ENCODE measurements at places on chromosomes 2 and 18. TPM values are rescaled to one million over a fixed set of nuclear protein-coding genes. Genes with fewer than 3 reads are reported as not detected.

The CREB1 gene
- 99.1 TPM for total RNA-seq

The MTX2 gene
- 12.2 TPM for total RNA-seq

The BCL2L11 gene
- 11.4 TPM for total RNA-seq

The TMEFF2 gene
- total RNA-seq, result not detected

The RESP18 gene
- total RNA-seq, result not detected

The SP140L gene
- 85.2 TPM for total RNA-seq

The ACKR3 gene
- 2.5 TPM for total RNA-seq

The NPPC gene
- not detected for total RNA-seq

The ITGA6 gene
- total RNA-seq, result 18.0 TPM

The ESPNL gene
- 0.18 TPM for total RNA-seq

The TCF7L1 gene
- not detected for total RNA-seq

The ARHGAP15 gene
- total RNA-seq, result 167 TPM

The MYO7B gene
- total RNA-seq, result 0.18 TPM

The CGREF1 gene
- total RNA-seq, result 0.75 TPM

The GAREM1 gene
- total RNA-seq, result 0.18 TPM

The POMC gene
- 3.0 TPM for total RNA-seq

The TUBA3E gene
- total RNA-seq, result not detected

The IFT172 gene
- total RNA-seq, result 7.9 TPM

The ABCG5 gene
- not detected for total RNA-seq

The MATN3 gene
- total RNA-seq, result not detected

The MEP1B gene
- total RNA-seq, result not detected

The DSC3 gene
- not detected for total RNA-seq

The TMEM247 gene
- total RNA-seq, result not detected

The FRZB gene
- total RNA-seq, result not detected

The KCNG2 gene
- total RNA-seq, result not detected

The NYAP2 gene
- total RNA-seq, result not detected
